Activated CD4-positive, alpha-beta T cell treated with anti-CD3 and anti-CD28 coated beads, Interleukin-2, amount 50 U/mL, for 1 hour (primary cell): ENCODE measurements at places on chromosomes 16 and 17.

GRCh38 chr16:49844359-49844758, 11.6 kb downstream of the ZNF423 start:
- DNase-seq, result no peak

- no peak for DNase-seq
Measured at GRCh38 chr16:82177555-82177954, 7.5 kb upstream of the MPHOSPH6 start.

- DNase-seq, result no peak
Measured at GRCh38 chr17:60599220-60599619, 773 bp upstream of the PPM1D start.

GRCh38 chr17:75403131-75403530, 2.3 kb downstream of the GRB2 start:
- no peak for DNase-seq

- peak; percentile 81 for DNase-seq
Measured at GRCh38 chr16:3022208-3022683, 1.5 kb downstream of the HCFC1R1 start.

GRCh38 chr17:77326636-77327035, 185.9 kb downstream of the SEC14L1 start:
- no peak for DNase-seq

GRCh38 chr16:66950971-66951790, 9.9 kb upstream of the CES3 start:
- no peak for DNase-seq

DNA sequence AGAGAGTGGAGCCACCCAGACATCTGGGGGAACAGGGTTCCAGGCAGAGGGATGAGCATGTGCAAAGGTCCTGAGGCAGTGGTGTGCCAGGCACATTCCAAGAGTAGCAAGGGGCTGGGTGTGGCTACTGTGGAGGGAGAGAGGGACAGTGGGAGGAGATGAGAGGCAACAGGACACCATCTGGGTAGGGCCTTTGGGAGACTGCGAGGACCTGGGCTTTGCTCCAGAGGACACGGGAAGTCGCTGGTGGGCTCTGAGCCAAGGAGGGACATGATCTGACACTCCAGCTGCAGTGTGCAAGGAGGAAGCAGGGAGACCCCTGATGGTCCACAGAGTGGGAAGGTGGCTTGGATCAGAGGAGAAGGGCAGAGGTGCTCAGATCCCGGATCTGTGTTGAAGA, 56.7 kb upstream of the MED9 start:
- DNase-seq, result no peak

DNA sequence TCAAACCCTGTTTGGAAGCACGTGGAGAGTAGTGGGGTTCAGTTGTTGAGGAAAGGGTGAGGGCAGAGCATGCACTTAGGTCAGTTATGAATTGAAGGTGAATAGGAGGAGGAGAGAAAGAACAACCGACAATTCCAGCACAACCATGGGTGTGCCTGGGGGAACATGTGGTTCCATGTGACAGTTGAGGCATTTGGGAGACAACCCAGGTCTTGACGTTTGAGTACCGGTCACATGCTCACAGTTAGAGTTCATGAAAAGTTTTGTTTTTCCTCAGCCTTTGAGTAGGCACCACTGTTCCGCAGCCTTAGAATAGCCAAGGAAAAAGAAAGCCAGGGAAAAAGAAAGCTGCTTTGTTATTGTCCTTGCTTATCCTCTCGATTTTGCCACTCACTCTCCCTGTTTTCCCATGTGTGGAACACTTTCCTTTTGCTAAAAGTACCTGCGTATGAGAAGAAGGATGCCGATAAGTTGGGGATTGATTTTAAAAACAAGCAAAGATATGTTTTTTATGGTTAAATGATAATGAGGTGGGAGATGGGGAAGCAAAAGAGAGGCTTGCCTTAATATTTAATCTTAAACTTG, 25.6 kb upstream of the ABCC11 start:
- no peak for DNase-seq

GRCh38 chr17:14123619-14124278, 54.4 kb downstream of the COX10 start:
- DNase-seq, result no peak

GRCh38 chr16:18800775-18801144, 589 bp downstream of the ARL6IP1 start:
- DNase-seq, result no peak

GRCh38 chr16:17302214-17302613, 168.5 kb downstream of the XYLT1 start:
- DNase-seq, result no peak

- no peak for DNase-seq
Measured at GRCh38 chr16:20181416-20181815, 107.7 kb upstream of the GPR139 start.

DNA sequence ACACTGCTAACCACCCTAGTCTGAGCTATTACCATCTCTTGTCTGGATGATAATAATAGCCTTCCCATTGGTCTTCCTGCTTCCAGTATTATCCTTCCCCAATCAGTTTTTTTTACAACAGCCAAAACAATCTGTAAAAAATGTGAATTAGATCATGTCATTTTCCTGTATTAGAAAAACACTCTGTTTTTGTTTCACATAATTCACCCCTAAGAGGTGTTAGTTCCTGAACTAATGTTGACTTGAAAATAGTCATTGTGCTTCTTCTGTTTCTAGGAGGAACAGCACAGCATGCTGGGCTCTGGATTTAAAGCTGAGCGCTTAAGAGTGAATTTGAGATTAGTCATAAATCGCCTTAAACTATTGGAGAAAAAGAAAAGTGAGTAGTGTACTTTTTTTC, 20.0 kb downstream of the IST1 start:
- DNase-seq, result no peak

DNA sequence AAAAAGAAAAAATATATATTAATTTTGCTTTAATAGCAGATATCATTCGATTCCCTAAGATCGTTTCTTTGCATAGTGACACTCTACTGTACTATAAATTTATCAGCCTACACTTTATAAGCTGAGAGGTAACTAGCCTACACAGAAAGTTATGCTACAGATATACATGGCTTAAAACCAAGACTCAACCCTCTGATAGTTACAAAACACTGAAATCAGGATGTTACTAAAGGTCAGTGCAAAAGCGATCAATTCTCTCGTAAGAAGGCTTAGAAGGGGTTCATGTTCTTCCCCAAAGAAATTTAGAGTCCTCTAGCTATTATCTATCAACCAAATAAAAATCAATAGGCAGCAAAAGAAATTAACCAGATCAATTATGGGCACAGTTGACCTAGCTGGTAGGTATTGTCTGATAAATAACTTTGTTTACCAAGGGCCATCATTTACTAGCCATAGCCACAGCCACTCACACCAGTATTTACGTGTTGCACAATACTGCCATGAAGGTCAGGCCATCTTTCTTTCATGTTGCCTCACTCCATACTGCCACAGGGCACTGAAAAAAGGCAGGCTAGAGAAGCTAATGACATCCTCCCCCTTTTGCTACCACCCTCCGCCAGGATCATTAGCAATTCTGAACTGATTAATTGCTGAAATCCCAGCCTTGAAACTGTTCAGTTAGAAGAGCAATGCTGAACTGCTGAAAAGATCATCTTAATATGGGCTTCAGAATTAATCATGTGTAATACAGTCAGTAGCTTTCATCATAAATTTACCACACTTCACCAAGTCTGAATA, 43.7 kb downstream of the RND2 start:
- no peak for DNase-seq

GRCh38 chr17:21194703-21195102, 19.3 kb downstream of the TMEM11 start:
- DNase-seq, result no peak

DNA sequence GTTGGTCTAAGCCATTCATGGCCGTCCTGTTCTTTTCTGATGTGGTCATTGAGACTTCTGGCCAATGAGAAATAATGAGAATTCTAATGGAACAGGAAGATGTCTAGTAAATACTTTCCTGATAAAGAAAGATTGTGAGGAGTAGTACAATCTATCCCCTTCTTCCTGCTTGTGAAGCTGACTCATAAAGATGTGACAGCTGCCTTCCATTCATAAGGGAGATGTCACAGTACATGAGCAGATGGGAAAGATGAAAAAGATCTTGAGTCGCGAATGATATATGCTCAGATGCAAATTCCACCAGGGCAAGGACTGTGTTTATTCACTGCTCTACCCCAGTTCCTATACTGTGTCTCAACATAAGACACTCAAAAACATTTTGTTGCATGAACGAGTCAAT, 111.7 kb upstream of the FOXF1 start:
- DNase-seq, result no peak

- peak; percentile 41 for DNase-seq
Measured at GRCh38 chr16:88633684-88634140, 4.7 kb upstream of the IL17C start.

DNA sequence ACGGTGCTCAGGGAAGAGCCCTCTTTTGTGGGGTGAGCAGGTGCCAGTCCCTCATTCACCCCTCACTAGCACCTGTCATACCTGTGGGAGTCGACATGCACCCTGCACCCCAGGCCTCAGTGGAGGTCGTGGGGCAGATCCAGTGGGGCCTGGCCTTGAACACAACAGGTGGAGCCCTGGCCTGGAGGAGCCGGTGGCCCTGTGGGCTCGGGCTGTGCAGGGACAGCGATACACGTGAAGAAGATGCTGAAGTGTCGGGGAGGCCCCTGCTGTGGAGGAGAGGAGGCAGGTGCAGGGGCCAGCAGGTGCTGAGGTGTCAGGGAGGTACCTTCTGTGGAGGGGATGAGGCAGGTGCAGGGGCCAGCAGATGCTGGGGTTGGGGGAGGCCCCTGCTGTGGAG, 31.8 kb downstream of the ZNF750 start:
- DNase-seq, result no peak

DNA sequence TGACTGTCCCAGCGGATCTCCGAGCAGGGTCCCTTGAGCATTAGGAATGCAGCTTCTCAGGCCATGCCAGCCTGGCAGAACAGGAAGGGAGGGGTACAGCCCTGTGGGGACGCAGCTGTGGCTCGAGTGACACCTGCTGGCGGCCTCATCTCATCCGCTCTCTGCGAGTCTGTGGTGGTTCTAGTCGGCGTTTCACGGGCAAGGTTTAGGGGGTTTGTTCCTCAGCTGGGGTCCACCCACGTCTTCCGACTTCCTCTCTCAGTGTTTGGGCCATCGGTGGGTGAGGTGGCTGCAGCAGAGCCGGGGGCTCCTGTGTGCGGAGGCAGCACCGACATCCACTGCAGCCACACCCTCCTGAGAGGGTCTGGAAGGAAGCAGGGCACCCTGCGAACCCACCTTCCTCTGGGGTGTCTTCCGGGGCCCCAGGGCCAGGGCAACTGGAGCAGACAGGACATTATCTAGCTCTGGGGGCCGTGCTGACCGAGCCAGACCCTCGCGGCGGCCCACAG, 33.3 kb downstream of the JPH3 start:
- peak; percentile 67 for DNase-seq

DNA sequence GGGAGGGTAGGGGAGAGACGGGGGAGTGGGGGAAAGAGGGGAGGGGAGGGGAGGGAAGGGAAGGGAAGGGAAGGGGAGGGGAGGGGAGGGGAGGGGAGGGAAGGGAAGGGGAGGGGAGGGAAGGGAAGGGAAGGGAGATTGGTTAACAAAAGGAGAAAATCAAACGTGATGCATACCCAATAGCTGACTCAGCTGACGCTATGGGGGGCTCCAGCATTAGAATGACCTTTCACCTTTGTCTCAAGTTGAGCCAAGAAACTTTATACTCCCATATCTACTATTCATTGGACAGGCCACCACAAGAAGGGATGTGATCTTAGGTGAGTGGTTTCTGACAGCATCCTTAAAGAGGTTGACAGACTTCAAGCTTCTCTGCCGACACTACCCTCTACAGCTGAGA, 432.8 kb upstream of the CDH5 start:
- DNase-seq, result no peak

- no peak for DNase-seq
Measured at GRCh38 chr16:10136916-10137315, 45.3 kb downstream of the GRIN2A start.

DNA sequence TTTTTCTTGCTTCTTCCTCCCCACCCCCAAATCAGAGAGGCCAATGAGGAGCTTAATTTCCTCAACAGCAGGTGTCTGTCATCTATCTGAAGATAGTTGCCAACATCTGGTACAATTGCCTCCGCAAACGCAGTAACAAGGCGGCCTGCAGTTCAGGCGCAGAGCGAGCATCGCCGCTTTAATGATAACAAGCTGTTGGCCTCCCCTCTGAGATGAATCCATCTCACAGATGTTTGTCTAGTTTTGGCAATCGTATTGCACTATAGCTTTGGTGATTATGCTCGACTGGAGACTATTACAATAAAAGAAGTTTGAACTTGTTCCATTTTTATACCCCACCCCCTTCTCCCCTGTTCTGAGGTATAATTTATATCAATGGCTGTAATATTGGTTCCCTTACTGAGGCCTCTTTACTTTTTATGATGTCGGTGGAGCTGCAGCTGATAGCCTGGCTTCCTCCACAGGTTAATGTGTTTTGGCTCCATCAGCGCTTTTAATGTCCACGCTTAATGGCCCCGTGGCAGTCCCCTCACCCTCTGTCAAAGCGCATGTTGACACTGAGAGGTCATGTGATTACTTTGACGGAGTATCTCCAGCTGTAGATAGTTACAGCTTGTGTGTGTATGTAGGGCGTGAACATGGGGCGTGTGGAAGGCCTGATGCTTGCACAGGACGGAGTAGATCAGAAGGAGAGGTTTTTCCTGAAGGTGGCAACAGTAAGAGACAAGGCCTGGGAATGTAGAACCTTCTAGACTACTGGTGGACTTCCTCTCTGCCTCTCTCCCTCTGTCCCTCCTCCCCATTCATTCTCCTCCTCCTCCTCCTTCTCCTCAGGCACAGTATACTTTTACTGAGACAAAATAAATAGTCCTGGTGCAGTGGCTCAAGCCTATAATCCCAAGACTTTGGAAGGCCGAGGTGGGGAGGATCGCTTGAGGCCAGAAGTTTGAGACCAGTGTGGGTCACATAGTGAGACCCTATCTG, 164.7 kb downstream of the MSI2 start:
- no peak for DNase-seq

- no peak for DNase-seq
Measured at GRCh38 chr17:73297934-73298861, 13.6 kb downstream of the CDC42EP4 start.

DNA sequence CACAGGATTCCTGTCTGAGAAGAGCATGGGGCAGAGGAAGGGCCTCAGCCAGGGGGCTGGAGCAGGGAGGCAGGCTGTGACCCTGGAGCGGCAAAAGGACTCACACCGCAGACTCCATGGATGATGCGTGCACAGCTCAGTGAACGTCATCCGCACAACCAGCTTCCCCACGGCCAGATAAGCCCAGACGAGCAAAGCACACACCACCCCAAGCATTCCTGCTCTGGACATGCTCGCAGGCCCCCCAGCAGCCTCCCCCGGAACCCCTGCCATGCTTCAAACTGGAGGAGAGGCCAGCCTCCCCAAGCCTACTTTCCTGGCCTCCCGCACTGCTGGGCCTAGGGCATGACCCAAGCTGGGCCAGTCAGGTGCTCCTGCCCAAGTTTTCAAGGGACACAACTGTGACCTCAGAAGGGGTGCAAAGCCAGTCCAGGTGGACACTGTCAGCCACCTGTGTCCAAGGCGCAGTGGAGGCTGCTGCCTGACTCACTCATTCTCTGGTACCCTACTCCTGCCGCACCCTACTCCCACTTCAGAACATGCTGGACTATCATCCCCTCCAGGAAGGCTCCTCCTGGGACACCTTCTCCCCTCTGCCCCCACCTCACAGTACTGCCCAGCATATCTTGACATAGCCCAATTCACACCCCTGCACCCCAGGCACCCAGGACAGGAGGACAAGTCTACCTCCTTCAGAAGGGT, 4.8 kb downstream of the BCAR1 start:
- no peak for DNase-seq

- no peak for DNase-seq
Measured at GRCh38 chr16:6038941-6039645, 941.5 kb upstream of the EEF2KMT start.
